ENCODE measurements at places on chromosomes 11 and 22.

- no peak for DNase-seq
Observed at GRCh38 chr11:9530020-9530621, 43.3 kb upstream of the WEE1 start.

DNA sequence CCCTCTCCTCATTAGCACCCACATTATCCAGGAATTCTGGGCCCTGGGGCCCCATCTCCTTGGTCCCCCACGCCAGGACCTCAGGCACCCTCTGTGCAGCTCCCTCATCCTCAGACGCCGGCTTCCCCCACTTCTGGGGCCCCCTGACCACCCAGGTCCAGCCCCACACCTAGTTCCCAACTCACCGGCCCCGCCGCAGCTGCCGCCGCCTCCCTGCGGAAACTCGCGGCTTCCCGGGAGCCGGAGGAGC, at the start of gene PCSK7:
PCSK7 (minus strand) TSS at position 232 of the 250 bp plus-strand sequence. CDS start 2,229 bp downstream, outside the sequence.
- DNase-seq = no peak

- no peak for DNase-seq
Observed at GRCh38 chr11:19959648-19960059, 200.6 kb downstream of the DBX1 start.

- peak; percentile 37 for DNase-seq
Observed at GRCh38 chr11:117807482-117808327, 10.7 kb upstream of the DSCAML1 start.

GRCh38 chr11:130031945-130032344, 29.3 kb upstream of the PRDM10 start:
- DNase-seq = no peak

GRCh38 chr22:38844315-38845003, 631 bp upstream of the NPTXR start:
- DNase-seq = no peak

GRCh38 chr22:47172771-47173534, 410.5 kb downstream of the TBC1D22A start:
- DNase-seq = no peak

GRCh38 chr11:10285148-10285802, 8.7 kb downstream of the SBF2 start:
- no peak for DNase-seq

DNA sequence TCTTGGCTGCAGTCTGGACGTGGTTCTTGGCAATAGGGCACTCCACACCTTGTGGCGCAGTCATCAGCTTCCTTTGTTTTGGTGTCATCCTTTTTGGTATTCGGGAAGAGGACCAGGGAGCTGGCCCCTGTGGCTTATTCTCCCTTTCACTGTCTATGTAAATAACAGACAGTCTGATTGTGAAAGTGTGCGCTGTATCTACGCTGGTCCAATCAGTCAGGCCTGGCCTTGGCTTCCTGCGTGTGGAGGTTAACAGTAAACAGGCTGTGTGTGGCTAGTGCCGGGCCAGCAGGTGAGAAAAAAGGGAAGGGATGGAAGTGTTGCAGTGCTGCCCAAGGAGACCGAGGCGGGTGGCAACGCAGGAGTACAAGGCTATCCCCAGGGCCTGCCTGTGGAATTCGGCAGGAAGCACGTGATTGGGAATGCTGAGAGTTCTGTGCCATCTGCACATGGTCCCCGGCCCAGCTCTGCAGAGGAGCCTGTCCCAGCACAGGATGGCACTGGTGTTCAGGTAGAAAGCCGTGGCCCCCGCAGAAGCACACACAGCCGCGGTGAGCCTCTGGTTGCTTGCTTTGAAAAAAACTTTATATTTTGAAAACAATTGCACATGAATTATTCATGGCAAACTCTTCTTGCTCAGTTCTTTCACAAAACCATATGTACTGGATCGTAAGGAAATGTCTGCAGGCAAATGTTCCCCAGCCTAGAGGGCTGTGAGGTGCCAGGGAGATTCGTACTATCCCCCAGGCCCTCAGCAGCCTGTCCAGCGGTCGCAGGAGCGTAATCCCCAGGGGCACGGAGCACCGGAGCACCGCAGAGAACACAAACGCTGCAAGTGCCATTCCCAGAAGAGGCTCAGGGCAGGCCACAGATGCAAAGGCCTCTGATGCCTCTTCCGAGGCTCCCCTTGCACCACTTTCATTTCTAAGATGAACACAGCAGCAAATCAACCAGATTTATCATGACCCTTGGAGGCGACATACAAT, 174.5 kb downstream of the EFCAB6 start:
- DNase-seq = no peak

- DNase-seq = no peak
Observed at GRCh38 chr11:36565031-36565610, 2.7 kb upstream of the RAG1 start.

DNA sequence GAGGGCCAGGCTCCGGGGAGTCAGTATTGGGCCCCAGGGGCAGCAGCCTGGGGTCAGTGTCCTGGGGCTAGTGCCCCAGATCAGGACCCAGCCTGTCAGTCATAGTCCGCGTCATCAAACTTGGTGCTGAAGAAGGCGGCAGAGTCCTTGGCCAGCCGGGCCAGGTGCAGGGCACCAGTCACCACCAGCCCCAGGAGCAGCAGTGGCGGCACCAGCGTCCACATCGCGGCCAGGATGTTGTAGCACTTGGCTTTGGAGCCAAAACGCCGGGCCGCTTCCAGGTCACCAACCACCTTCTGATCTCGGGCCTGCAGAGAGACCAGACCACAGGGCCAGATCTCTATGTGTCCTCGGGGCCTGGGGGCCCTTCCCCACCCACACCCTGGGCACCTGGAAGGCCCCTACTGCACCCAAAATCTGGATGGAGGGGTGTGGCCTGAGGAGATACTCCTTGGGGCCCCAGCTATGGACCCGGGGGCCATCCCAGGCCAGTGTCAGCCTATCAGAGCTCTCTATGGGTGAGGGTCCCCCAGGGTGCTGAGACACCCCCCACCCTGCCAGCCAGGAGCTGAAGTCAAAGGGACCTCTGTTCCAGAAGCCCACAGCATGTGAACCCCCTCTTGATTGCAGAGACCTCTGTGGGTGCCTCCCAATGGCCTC, 790 bp downstream of the IFITM5 start:
- no peak for DNase-seq

- DNase-seq = no peak
Observed at GRCh38 chr11:32440312-32440908, 5.1 kb upstream of the WT1 start.

DNA sequence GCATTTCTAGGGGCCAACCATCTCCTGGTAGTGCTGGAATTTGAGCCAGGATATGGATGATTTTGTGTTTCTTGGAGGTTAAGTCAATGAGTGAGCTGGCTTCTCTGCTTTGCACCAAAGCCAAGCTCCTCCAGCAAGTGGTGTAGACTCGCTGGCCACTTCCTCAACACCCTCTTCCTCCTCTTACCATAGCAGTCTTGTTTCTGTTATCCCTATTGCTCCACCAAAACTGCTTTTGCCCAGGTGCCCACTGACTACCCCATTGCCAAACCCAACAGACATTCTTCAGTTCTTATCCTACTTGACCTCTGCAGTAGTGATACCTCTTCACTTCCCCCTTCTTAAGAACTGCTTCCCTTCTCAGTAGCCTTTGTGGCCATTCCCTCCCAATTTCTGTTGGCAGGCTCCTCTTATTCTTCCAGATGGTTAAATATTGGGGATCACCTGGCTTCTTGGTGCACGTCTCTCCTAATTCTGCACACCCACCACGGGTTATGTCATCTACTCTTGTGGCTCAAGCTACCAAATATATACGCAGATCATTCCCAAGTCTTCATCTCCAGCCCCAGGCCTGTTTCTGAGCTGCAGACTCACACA, 7.0 kb upstream of the PRG2 start:
- no peak for DNase-seq

DNA sequence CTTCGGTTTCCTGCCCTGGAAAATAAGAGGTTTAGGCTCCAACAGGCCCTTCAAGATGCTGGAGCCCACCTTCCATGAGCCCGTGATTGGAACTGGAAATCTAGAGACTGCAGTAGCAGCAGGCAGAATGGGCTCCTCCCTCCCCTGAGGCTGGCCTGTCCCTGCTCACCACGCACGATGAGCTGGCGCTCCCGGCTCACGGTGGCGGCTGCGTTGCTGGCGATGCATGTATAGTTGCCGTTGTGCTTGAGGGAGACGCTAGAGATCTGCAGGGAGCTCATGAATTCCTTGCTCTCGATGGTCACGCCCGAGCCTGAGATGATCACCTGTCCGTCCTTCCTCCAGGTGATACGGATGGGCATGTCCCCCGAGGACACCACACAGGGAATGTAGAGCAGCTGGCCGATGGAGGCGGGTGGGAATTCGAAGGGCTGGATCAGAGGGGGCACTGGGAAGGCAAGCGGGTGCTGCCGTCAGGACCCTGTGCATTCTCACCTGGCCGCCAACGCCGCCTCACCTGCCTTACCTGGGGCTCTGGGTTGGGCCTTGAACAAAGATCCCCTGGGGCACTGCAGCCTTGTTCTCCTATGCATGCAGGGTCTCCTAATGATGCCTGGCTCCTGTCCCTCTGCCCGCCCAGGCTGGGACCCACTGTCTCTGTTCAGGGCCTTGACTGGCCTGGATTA, 177.8 kb downstream of the CEP164 start:
- no peak for DNase-seq

DNA sequence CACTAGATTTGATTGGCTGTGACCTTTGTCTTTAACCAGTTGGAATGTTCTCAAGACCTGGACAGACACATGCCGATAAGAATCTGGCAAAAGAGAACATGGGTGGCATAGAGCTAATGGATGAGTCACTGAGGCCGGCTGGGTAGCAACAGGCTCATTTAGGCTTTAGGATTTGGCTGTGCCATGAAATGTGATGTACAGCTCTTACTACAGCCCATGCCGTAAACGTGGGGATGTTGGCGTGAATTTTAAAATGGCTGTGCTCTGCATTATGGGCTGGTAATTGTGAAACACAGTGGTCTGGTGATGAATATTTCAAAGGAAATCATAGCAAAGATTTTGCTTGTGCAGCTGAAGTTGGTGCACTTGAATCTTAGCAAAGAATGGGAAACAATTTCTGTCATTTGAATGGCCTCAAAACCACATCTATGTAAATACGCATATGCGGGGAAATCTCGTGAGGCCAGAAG, 332.4 kb downstream of the TBC1D22A start:
- no peak for DNase-seq

DNA sequence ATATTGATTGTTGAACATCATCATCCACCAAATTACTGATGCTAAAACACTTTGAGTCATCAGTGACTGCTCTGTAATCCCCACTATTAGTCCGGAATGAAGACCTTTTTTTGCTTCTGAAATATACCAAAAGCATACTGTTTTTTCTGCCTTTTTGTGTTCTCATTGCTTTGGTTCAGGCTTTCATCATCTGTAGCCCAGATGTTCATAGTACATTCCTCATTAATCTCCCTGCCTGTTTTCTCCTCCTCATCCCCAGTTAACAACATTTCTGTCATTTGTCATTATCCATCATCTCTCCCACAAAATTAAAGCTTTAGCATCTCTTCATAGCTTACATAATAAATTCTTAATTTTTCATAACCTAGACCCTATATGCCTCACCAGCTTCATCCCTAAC, 9.2 kb downstream of the CEP57 start:
- no peak for DNase-seq

GRCh38 chr11:105381941-105382340, 227.9 kb upstream of the GRIA4 start:
- no peak for DNase-seq

DNA sequence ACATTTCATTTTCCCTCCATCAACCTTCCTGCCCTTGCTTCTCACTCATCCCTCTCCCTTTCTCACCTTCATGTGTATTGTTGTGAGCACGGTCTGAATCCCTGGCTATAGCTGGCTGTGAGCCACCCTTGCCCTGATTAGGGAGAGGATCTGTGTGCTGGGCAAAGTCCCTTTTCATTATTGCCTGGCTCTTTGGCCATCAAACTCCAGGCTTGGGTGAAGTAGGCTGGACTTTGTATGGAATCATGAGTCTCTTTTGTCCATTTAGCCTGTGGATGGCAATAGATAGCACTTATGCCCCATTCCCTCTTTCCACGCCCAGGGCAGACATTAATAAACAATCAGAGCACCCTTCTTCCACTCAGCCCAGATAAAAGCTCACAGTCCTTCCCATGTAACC, 6.7 kb downstream of the MYO18B start:
- no peak for DNase-seq

- DNase-seq = no peak
Observed at GRCh38 chr22:35317680-35318290, 18.1 kb downstream of the TOM1 start.

- DNase-seq = no peak
Observed at GRCh38 chr22:18095101-18095805, 15.4 kb upstream of the TUBA8 start.

DNA sequence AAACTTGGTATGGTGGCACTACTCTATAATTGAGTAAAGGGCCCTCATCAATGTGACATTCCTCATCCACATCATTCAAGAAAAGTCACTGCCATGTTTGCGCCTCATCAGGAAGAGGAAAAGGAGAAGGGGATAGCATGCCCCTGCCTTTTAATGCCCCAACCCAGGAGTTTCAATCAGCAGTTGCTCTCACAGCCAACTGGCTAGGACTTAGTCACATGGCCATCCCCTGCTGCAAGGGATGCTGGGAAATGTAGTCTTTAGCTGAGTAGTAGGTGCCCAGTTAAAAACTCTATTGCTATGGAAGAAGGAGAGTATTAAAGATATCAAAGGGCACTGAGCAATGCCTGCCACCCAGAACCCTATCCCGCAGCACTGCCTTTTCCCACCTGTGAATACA, 10.9 kb upstream of the CCND1 start:
- no peak for DNase-seq

DNA sequence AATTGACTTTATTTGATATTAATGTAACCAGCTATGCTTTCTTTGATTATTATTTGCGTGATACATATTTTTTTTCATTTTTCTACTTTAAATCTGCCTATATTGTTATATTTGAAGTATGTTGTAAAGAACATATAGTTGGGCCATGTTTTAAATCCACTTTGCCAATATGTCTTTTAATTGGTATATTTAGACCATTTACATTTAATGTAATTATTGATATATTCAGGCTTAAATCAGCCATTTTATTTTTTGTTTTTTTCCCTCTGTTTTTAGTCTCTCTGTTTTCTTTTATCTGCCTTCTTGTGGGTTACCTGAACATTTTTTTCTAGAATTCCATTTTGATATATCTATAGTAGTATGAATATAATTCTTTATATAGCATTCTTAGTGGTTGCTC, 55.9 kb downstream of the ADAMTS15 start:
- no peak for DNase-seq

DNA sequence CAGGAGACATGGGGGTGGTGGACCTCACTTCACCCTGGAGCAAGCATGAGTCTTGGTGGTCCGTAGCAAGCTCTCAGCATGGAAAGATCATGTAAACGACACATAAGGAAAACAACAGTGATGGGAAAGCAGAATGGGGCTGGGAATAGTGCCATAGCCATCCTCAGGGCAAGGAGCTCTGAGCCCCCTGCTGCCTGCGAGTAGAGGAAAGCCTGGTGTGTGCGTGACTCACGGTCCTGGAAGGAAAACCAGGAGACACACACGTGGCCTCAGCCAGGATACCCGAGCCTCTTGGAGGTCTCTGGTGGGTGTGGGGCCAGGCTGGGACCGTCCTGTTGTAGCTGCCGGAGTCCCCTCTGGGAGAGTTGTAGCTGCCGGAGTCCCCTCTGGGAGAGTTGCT, 12.4 kb downstream of the SHANK3 start:
- DNase-seq = no peak

- no peak for DNase-seq
Observed at GRCh38 chr22:36398601-36399471, 11.1 kb upstream of the MYH9 start.

- DNase-seq = no peak
Observed at GRCh38 chr22:35930933-35931332, 97.7 kb downstream of the RBFOX2 start.

- DNase-seq = no peak
Observed at GRCh38 chr11:117073539-117073938, 24.7 kb downstream of the SIK3 start.

GRCh38 chr11:95081412-95081811, 8.2 kb upstream of the ENDOD1 start:
- DNase-seq = no peak

Measured in T-helper 22 cell (primary cell).